Substantia nigra (tissue), 51 donors: ENCODE measurements at places on chromosomes 2 and 18.
A peak's percentile ranks its signal among the peaks of the same experiment; 100 is the strongest.

DNA sequence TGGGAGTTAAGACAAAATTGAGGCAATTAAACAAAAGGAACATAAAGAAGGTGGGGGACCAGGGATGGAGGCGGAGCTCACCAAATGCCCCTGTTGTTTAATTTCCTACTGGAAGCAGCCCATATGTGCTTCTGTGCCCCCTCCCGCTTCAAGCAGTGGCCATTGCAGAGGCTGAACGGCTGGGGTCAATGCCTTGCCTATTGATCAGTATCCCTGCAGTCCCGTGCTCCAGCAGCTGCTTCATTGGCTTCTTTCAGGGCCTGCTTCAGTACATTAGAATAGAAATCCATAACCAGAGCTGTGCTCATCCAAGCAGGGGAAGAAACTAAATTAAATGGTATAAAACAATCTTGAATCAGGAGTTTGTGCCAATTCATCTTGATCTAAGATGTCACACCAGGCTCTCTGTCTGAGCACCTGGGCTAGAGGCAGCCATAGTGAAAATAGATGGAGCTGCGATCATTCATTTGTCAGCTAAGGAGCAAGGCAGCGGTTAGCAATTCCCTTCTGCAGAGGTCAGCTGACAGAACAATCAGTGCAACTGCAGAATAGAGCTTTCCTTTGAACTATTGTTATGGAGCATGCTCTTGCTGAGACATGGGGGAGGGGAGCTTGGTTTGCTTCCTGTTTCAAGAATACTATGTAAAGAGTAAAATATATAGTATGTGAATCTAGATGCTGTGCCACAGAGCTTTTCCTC lies 222.4 kb downstream of the WDR7 start:
- DNase-seq, result peak; percentile 5

GRCh38 chr2:79717364-79718007 lies 204.6 kb downstream of the CTNNA2 start:
- DNase-seq, result no peak

DNA sequence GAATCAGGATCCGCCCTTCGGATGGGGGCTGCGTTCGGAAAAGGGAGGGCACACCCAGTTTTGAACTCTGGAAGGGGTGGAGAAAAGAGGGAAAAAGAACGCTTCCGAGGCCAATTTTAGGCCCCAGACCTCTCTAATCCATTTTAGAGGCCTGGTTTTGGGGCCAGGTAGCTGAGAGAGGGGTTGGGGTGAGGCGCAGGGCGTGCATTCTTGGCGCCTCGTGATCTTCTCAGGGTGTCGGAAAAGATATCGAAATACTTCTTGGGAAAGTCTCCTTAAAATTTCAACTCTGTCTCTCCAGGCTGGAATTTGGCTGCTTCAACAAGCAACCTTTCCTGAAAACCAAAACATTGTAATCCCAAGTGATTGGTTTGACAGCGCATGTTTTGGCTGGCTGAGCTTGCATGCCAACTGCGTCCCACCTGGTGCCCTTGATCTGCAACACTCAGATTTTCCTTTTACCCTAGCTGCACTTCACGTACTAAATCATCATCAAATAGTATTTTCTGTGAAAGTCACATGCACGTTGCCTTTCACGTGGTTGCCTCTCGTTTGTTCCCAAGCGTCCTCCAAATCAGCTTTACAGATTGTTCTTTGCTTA lies 864 bp upstream of the XPO1 start:
- DNase-seq, result no peak

- no peak for DNase-seq
Observed at GRCh38 chr18:66523219-66523991, 80.5 kb downstream of the CDH19 start.

GRCh38 chr2:199810422-199811171 lies 40.4 kb downstream of the FTCDNL1 start:
- DNase-seq, result no peak

- DNase-seq, result no peak
Observed at GRCh38 chr2:16249246-16250055, 309.1 kb downstream of the MYCN start.
